DMS53 (cell line): ENCODE measurements at places on chromosomes 12 and 14.
A peak's percentile ranks its signal among the peaks of the same experiment; 100 is the strongest.

GRCh38 chr12:61854902-61855301, 405.3 kb upstream of the USP15 start:
- no peak for DNase-seq

DNA sequence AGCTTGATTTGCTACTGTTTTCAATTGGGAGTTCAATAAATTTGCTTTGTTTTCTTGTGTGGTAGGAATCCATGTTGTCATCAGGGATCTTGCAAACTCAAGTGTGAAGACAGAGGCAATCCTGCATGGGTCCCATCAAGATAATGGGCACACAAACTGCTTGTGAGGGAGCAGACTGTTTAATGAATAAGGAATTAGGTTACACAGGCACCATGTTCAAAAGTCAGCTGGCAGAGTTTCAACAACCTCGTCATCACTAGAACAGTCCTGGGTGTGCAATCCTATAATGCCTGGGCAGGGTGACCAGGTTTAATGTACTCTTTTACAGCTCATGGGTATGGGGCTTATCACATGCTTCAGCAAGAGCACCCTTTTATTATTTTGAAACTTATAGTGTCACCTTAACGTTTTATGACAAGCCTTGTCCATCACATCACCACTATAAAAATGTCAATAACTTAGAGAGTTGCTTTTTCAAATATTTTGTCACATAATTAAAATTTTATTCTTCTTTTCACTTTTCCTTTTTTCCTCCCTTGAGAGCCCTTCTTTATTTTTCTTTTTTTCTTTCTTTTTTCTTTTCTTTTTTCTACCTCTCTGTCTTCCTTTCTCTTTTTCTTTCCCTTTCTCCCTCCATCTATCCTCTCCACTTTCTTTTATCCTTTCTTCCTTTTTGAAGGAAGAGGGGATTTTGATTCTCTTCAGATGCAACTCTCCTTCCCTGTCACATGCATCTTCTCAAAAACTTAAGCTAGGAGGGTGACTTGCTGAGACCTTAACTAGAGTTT, 252.2 kb upstream of the ATP2B1 start:
- DNase-seq = no peak

DNA sequence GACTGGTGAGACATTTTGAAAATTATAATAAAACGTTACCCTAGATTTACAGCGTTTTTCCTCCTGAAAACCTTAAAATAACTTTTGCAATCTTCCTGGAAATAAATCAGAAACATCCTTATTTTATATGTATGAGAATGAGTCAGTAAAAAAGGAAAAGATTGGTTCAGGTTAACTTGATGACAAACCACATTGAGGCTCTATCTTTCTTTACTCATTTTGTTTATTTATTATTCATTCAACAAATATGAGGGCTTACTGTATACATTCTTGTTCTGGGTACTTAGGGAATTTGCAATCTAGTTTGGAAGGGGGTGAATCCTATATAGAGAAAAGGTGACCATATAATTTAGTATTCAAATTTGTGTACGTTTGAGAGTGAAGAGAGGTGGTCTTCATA, 156.6 kb downstream of the UNC79 start:
- DNase-seq = no peak

- peak; percentile 28 for DNase-seq
These were observed 70.2 kb downstream of the IRF2BPL start for GRCh38 chr14:76958020-76958979.

- DNase-seq = no peak
These were observed 13.3 kb downstream of the NDUFA12 start for GRCh38 chr12:94990222-94990621.
